ENCODE measurements at places on chromosomes 13 and 19.

GRCh38 chr19:6063576-6064335, 46.5 kb downstream of the RFX2 start:
- DNase-seq = no peak

DNA sequence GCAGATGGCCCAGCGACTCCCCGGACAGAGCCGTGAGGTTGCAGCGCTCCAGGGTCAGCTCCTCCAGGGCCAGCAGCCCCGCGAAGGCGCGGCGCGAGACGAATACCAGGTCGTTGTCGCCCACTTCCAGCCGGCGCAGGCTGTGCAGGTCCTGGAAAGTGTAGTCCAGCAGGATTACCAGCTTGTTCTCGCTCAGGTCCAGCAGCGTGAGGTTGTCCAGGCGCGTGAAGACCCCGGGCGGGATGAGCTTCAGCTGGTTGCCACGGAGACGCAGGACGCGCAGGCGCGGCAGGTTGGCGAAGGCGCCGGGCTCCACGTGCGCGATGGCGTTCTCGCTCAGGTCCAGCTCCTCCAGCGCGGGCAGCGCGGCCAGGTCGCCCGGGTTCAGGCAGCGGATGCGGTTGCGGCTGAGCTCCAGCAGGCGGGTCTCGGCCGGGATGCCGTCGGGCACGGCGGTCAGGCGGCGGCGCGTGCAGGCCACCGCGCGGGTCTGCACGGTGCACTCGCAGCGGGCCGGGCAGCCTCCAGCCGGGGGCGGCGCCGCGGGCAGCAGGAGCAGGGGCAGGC, 9.3 kb upstream of the PEAK3 start:
- no peak for DNase-seq

DNA sequence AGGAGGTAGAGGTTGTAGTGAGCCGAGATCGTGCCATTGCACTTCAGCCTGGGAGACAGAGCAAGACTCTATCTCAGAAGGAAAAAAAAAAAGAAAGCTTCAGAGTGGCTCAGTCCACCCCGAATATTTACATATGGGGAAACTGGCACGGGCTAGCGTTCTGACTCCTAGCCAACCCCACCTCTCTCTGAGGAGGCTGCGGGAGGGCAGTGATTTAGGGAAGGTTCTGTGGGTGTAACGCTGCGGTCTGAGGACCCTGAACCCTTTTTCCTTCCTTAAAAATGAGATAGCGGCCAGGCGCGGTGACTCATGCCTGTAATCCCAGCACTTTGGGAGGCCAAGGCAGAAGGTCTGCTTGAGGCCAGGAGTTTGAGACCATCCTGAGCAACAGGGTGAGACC, 5.0 kb downstream of the LRRC25 start:
- DNase-seq = no peak

DNA sequence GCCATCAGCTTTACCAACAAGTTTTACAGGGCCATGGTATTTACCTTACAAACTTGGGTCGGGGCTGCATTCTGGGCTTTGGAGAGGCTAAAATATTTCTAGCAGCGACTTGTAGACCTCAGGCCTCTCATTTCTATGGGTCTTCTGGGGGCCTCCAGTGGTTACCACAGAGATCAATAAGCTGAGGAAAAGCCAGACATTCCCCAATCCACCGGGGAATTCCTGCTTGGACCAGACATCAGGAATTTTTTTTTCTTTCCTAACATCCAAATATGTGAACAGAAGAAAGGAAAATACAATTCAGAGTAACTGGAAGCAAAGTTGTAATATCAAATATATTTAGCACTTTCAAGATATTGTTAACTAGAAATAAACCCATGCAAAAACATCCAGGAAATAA, 1.5 kb downstream of the DZIP1 start:
- DNase-seq = no peak

DNA sequence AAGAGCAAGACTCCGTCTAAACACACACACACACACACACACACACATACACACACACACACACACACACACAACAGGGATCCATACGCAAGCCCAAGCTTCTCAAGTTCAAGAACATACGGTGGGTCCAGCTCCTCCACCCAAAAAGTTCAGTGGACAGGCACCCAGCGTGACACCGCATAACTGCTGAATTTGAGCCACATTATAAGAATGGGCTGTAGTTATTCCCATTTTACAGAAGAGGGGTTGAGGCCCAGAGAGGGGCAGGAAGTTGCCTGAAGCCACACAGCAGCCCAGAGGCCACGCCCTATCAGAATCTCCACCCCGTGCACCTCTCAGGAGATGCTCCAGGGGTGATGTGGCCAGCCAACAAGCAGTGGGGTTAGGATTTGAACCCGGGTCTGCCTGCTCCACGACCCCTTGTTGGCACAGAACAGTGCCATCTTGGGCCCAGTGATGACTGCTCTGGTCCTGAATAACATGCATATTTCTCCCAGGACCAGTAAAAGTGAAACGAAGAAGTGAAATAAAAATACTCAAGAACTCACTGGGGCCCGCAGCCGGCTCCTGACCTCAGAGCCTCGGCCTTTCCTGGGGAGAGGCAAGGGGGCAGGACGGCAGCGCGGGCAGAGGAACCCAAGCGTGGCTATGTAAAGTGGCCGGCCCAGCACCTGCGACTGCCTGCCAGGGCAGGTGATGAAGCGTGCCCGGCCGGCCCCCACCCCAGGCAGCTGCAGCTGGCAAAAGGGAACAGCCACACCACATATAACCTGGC, 61.9 kb downstream of the AP1M1 start:
- DNase-seq = no peak

GRCh38 chr13:22468045-22468444, 712.7 kb upstream of the SGCG start:
- no peak for DNase-seq

DNA sequence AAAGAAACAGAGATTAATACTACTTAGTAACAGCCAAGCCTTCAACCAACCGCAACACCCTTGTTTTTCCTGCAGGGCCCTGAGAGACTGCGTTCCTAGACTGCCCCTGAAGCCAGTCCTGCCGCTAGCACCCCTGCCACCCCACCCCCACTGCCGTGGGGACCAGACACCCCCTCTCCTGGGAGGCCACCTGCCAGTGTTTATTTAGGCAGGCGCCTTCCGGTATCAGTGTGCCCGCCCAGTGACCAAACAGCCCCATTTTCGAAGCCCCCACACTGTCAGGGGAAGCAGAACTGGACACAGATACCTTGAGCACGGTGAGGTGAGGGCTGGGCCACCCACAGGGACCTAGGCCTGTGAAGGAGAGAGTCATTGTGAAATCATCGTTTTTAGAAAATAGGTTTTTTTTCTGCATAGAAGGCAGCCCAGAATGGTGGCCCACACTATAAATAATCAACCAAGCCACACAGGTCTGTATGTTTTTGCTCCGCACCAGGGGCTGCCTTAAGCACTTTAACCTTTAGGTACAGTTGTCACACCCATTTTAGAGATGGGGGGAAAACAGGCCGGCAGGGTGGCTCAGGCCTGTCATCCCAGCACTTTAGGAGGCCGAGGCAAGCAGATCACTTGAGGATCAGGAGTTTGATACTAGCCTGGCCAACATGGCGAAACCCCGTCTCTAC, 3.5 kb upstream of the TLE5 start:
- no peak for DNase-seq

DNA sequence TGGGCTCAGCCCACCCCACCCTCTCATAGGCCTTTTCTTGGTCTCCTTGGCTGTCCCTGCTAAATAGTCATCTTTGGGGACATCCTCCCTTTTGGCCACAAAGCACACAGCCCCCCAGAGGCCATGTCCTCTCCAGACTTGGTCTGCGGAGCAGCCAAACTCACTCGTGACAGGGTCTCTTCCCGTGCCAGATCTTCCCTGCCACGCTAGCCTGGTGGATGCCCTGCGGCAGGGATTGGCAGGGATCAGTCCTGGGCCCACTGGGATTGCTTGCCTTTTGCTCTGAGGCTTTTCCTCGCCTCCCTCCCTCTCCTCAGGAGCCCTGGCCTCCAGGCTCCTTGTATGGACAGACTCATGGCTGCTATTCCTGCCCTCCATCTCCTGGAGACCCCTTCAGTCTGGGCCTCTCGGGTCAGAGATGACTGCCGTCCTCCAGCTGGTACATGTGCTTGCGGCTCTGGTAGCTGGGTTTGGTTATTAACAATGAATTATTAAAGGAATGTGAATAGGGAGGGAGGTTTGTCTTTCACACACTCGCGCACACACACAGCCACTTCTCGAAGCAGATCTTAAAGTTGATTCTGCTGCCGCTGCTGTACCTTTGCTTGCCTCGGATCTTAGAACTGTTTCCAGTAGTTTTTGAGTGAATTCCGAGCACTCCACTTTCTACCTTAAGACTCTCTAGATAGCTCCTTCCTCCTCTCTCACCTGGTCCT, 45.1 kb downstream of the NFIX start:
- DNase-seq = no peak

GRCh38 chr19:4575267-4576015, 16.0 kb upstream of the SEMA6B start:
- no peak for DNase-seq

- DNase-seq = peak; percentile 73
Measured at GRCh38 chr13:48492470-48493065, 40.3 kb downstream of the RCBTB2 start.

GRCh38 chr13:112657850-112658445, 31.9 kb upstream of the ATP11A start:
- DNase-seq = no peak

DNA sequence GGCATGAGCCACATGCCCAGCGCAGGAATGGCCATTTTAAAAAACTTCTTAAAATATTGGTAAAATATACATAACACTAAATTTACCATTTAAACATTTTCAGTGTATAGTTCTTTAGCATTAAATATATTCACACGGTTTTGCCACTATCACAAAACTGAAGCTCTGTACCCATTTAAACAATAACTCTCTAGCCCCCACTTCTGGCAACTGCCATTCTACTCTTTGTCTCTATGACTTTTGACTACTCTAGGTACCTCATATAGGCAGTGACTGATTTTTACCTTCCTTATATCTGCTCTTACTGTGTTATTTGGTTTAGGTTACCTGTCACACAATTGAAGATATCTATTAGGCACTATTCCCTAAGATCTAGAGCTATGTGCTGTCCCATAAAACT, 2.3 kb upstream of the KBTBD7 start:
- DNase-seq = no peak

GRCh38 chr19:13838435-13839129, 38.4 kb upstream of the NANOS3 start:
- no peak for DNase-seq

DNA sequence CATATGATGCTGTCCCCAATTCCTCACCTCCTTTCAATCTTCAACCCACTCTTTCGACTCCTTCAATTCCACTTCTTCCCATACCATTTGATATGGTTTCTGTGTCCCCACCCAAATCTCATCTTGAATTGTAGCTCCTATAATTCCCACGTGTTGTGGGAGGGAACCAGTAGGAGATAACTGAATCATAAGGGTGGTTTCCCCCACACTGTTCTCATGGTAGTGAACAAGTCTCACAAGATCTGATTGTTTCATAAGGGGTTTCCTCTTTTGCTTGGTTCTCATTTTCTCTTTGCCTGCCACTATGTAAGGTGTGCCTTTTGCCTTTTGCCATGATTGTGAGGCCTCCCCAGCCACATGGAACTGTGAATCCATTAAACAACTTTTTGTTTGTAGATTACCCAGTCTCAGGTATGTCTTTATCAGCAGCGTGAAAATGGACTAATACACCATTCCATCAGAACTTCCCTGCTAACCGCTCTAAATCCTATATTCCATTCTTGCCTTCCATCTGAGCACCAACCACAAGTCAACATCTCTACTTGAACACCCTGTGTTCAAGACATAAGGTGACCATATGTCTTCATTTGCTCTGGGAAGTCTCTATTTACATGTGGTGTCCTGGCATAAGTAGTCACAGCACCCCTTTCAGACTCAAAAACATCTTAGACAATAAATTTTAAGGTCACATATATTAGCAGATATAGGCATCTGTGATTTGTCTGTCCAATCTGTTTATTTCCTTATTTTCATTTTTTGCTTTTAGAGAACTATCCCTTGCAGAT, 122.9 kb downstream of the TSHZ3 start:
- DNase-seq = no peak

GRCh38 chr13:76928456-76928855, 19.9 kb upstream of the ACOD1 start:
- no peak for DNase-seq

DNA sequence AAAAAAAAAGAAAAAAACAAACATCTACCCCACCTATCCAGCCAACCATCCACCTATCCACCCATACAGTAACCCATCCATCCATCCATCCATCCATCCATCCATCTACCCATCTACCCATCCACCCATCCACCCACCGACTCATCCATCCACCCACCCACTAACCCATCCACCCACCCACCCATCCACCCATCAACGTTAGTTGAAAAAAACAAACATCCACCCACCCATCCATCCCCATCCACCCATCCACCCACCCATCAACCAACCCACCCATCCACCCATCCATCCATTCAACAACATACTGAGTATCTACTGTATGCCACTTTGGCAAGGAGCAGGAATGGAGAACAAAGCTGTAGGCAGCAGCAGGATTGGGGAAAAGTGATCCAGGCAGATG, 6.1 kb upstream of the AP3D1 start:
- no peak for DNase-seq

- DNase-seq = no peak
Measured at GRCh38 chr13:21573920-21574712, 29.9 kb downstream of the MICU2 start.

- no peak for DNase-seq
Measured at GRCh38 chr19:13269348-13269747, 119.1 kb downstream of the IER2 start.

DNA sequence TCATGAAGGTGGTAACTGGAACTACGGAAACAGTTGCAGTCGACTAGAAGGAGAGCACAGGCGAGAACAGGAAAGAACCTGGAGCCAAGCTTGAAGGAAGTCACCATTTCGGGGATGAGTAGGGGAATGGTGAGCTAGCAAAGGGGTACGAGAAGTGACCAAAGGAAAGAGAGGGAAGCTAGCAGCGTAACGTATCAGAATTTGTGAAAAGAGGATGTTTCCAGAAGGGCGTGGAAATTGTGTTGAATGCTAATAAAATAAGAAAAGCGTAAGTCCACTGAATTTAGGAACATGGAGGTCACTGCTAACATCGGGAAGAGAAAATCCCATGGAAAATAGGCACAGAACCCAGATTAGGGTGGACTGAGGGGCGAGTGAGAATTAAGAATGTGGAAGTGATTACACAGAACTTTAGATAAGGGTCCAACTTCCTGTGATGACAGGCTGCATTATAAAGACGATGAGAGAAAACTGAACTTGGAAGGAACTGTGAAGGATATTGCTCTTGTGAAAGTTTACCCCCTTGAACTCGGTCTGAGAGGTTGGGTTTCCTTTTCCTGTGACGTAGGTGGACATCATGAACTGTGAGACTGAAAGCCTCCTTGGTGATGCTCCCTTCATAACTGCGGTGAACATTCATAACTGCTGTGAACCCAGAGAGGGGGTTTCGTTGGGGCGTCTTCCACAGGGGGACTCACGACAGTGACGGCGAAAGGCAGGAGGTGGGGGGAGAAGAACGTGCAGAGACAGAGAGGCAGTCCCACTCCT, 2.0 kb upstream of the FFAR2 start:
- no peak for DNase-seq

GRCh38 chr13:30022256-30022655, 171.8 kb upstream of the UBL3 start:
- DNase-seq = no peak

GRCh38 chr19:49097453-49098288, 12.4 kb downstream of the SNRNP70 start:
- peak; percentile 22 for DNase-seq

GRCh38 chr13:36518707-36519106, 86.4 kb downstream of the CCNA1 start:
- DNase-seq = no peak

Data from NK-92 treated with Interleukin-12 subunit alpha and Interleukin-12 subunit beta, amount 100 ng/mL, for 24 hours (cell line).